ENCODE measurements at places on chromosomes 3 and 15. TPM values are rescaled to one million over a fixed set of nuclear protein-coding genes. Genes with fewer than 3 reads are reported as not detected.

- no peak for DNase-seq
Observed at GRCh38 chr3:44076221-44076829, 165.4 kb upstream of the TOPAZ1 start.

DNA sequence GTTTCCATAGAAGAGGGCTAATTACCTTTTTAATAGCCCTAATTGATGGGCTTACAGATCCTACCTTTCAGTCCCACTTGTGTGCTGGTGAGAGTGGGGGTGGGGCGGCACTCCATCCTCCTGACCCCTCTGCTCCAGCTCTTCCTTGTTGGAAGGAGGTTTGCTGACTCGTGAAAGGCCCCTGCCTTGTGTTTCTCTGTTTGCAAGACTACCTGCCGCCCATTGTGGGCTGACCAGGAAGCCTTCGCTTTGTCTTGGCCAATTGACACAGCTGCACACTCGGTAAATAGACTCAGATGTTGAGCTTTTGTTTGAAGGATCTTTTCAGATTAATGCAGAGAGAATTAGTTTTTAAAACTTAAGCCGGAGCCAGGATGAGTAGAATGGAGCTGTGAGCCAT lies 197.3 kb upstream of the HES1 start:
- no peak for DNase-seq

GRCh38 chr3:194468086-194468485 lies 18.7 kb downstream of the ATP13A3 start:
- DNase-seq = no peak

DNA sequence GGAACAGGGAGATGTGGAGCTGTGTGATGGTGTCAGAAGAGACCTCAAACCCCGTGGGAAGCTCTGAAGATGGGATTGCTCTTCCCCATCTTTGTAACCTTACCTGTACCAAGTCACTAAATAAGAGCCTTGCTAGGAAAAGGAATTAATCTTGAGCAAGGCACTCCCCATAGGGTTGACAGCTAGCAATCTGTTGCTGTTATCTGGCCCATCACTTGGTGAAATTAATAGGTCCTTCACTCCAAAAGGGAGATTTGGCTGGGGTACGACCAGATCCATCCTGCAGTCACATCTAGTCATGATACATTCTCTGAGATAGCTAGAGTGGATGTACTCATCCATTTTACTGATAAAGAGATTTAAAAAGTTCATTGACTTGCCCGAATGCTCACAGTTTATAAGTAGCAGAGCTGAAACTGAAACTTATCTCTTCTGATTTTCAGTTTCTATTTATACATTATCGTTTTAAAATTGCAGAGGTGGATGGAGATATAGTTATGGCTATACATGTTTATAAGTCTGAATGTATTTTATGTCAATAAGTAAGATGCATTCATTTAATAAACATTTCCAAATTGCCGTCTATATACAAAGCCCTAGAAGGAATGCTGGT lies 299.1 kb upstream of the MCTP2 start:
- no peak for DNase-seq

DNA sequence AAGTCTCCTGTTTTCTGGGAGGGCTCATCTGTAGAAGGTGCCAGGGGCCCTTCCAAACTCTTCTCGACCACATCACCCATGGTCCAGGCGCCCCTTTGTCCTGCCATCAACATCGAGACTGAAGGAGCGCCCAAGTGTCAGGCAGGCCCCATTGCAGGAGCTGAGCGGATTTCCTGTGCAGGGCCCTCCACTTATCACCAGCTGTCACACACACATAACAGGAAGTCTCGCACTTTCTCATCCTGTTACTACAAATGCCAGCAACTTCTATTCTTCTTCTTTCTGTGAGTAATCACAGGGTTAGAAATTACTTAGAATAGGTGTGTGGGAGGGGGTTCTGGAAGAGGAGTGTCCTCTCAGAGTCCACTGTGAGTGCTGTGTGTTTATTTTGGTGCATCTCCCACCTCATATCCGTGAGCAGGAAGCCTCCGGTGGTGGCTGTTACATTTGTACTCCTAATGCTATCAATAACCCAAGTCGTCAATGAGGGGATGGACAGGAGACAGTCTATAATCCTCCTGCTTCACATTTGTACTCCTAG lies at the start of gene KLHL6:
Gene KLHL6 (minus strand): TSS at position 166 of the 541 bp plus-strand sequence. CDS start 53 bp downstream, at position 113.
- DNase-seq = no peak

DNA sequence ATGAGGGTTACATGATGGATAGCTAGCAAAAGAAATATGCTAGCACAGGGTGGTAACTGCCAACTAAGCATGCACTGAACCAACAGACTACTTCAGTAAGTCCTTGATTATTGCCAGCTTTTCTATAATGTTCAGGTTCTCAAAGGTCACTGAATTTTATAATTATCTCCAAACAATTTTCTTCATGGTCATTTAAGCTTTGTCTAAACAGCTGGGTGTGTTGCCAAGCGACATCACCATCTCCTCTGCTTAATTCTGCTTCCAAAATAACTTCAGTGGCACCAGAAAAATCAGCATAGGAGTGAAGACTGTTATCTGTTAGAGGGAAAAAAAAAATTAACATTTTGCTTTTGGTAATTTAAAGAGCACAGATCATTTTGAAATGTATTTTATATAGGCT lies 54.6 kb upstream of the TOP2B start:
- DNase-seq = no peak

DNA sequence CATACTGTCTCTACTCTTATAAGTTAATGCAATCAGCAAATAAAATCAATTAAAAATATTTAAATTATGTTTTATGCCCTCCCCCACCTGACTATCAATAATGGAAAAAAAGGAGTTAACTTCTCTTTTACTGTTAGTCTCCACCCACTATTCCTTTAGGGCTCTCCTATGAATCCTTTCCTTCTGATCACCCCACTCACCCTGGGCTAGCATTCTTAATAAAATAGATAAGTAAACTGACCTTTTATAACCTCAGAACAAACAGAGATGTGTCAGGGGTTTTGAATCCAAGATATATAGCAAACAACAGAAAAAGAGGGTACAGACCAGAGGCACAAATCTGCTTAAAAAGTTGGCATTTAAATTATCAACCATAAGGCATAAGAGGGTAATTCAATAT lies 116.1 kb upstream of the PLXND1 start:
- no peak for DNase-seq

GRCh38 chr3:78765671-78766485 lies 1001.9 kb downstream of the ROBO1 start:
- DNase-seq = no peak

GOLGA6A gene
- total RNA-seq = 0.39 TPM

DNA sequence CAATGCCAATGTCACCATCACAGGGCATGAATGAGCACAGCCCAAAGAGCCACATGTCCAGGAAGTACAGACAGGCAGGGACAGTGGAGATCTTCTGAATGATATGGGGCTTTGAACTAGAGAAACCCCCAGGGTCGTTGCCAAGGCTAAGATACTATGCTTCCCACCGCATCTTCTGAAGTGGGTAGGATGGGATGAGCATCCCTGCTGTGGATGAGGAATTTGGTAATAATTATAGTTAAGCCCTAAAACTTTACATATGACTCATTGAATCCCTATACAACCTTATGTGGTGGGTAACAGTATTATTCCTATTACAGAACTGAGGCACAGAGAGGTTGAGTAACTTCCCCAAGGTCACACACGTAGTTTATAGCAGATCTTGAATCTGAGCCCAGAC lies 44.2 kb downstream of the WNT5A start:
- DNase-seq = no peak

- DNase-seq = no peak
Observed at GRCh38 chr3:16589867-16590624, 15.2 kb downstream of the DAZL start.
